ENCODE measurements at places on chromosomes 12 and 14.
A peak's percentile ranks its signal among the peaks of the same experiment; 100 is the strongest.

- DNase-seq: no peak
These were observed 41.3 kb downstream of the SSH1 start for GRCh38 chr12:108815875-108816594.

DNA sequence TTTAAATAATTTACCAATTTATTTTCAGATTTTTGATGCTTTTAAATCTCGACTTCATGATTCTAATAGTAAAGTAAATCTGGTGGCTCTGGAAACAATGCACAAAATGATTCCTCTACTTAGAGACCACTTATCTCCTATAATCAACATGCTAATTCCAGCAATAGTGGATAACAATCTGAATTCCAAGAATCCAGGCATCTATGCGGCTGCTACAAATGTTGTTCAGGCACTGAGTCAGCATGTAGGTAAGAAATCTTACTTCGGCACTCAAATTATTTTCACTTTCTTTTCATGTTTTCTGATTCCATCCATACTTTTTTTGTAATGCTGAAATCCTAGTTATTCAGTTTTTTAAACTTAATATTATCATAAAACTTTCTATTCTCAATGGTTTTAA is 15.5 kb upstream of the PRPF39 start:
- DNase-seq: no peak

DNA sequence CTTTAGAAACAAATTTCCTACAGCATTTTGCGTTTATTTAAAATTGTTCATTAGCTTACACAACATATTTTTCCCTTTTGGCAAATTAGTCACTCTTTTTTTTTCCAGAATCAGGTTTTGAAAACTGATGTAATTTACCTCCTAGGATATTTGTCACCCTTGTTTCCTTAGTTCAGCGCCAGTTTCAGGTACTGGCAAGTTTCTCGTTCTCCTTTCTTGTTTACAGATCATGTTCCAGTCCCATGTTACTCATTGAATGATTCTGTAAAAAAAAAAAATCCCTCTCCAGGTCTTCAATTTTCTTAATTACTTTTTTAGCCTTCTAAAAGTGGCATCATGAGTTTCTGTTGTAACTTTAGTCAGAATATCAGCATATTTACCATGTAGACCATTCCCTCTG is 2.7 kb downstream of the PPP4R4 start:
- no peak for DNase-seq

- DNase-seq: no peak
These were observed 19.1 kb upstream of the DNAH10 start for GRCh38 chr12:123743002-123743401.

DNA sequence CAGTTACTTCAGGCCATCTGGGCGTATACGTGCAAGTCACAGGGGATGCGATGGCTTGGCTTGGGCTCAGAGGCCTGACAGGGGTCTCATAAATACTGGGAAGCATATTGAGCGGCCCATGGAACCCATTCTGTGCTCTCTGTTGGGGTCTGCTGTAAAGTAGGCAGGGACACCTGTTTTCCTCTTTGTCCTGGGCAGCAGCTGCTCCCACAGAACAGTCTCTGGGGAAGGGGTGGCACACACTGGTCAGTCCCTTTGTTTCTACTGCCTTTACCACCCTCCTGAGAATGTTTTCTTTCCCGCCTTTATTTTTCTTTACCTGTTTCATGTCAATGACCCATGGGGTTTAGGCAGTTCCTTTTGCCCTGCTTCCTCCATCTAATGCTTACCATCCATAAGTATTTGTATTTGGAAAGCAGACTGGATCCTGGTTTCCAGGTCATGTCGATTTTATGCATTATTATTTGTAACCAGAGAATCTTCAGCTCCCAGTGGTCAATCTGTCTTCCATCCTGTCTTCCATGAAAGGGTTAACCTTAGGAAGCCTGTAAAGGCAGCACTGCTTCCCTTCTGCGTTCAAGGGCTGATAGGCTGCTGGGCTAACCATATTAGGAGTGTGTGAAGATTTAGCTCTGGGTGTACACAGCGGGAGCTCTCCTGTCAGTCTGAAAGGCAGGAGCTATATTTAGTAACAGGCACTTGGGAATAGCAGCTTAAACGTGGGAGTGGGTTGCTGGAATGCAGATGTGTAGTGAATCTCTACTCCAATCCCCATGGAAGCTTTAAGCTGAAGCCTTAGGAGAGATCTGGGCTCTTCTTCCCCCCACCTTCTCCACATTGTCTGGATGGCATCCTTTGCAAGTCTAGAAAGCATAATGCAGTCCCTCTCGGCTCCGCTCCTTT is 124.0 kb downstream of the DYRK2 start:
- no peak for DNase-seq

DNA sequence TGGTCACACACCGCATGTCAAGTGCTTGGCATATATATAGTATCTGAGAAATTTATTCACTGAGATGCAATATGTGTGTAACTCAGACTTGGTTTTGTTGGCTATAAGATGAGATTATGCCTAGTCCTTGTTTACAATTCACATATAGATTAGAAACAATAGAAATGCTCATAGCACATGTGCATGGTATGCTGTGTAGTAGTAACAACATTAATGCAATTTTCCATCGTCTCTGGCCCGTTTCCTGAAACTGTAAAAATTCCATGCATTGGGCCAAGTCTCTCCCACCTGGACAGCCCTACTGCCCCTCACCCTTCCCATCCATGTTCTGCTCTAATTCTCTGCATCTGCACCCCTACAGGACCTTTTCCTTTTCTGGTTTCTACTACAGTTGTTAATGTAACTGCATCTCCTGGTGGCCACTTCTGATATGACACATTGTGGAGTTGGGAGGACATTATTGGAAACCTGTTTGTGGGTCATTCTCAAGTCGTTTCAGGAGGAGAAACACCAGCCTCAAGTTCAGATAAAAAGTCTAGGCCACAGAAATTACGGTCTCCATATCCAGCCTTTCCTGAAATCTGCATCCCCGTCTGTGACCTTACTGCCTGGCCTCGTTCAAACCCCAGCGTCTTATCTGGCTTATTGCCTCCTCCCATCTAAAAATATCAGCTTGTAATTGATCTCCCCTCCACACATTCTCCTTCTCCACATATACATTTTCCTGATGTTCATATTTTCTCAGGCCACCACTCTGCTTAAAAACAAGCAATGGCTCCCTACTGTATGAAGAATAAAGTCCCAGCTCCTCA is 37.5 kb downstream of the EMP1 start:
- peak; percentile 8 for DNase-seq

GRCh38 chr12:52275686-52276085 is 1.2 kb downstream of the KRT86 start:
- DNase-seq: no peak

GRCh38 chr12:20305470-20305869 is 62.9 kb upstream of the PDE3A start:
- DNase-seq: no peak

DNA sequence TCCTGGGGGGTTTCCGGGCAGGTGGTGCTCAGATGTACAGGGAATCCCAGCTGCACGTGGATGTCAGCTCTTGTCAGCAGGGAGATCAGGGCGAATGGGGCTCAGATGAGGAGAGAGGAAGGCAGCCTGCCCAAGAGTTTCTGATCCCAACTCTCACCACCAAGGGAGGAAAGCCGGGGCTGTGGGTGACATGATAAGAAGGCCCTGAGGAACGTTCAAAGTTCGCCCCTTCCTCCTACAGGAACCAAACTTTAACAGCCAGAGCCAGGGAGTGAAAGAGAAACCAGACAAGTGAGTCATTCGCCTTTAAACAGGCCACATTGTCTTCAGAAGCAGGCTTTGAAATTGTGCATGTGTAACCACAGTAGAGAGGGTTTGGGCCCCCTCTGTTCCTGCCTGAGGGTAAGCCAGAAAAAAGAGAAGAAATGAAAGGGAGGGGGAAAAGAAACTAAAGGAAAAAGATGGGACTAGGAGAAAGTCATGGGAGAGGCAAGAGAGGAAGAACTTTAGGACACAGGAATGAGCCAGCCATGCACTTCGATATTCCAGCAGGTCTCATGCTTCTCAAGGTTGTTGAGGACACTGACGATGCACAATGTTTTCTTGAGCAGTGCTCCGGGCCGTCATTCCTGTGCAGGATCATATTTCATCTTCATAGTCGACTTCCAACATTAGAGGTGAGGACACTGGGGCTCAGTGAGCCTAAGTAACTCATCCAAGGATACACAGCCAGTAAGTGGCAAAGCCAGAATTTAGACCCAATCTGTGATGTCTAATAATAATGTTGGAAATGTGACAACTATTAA is 691.4 kb upstream of the TBX3 start:
- no peak for DNase-seq

All from stimulated activated CD8-positive, alpha-beta memory T cell treated with anti-CD3 and anti-CD28 coated beads, Interleukin-4, amount 100 ng/mL, for 4 hours (primary cell).